Suppressor macrophage treated with lipopolysaccharide for 1 hour (primary cell): ENCODE measurements at places on chromosomes 16 and 17.
A peak's percentile ranks its signal among the peaks of the same experiment; 100 is the strongest.

- DNase-seq = no peak
Measured at GRCh38 chr17:66549731-66550207, 247.4 kb downstream of the PRKCA start.

GRCh38 chr17:42317266-42317845 is 29.1 kb downstream of the STAT5A start:
- DNase-seq = no peak

- no peak for DNase-seq
Measured at GRCh38 chr17:79562192-79562930, 48.5 kb downstream of the RBFOX3 start.

- DNase-seq = no peak
Measured at GRCh38 chr16:1596516-1596915, 15.4 kb downstream of the IFT140 start.

DNA sequence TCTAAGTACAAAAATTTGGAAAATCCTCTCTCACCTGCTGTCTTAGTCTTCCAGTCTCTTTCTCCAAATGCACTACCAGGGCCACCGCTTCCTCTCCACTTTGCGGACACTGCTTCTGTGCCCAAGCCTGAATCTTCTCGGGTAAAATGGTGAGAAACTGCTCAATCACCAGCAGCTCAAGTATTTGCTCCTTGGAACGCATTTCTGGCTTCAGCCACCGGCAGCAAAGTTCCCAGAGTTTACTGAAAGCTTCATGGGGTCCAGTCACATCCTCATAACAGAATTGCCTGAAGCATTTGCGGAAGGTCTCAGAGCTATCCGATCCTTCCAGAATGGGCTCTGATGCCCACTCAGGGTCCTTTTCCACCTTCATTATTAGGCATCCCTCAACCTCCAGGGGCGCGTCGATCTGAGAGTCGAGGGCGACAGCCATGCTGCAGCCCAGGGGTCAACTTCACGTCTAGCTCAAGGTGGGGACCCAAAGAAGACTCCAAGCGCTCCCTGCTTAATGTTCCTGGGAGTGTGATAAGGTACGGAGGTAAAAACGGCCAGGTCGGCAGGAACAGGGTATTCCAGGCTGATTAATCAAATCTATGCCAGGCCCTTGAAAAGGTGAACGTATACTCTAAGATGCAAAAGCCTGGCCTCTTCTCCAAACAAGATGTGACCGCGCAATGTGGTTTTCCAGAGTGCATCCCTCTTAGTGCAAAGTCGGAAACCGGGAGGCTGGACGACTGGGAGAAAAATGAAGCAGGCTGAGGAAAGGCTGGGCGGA is 763 bp downstream of the ZKSCAN2 start:
- DNase-seq = peak; percentile 18

DNA sequence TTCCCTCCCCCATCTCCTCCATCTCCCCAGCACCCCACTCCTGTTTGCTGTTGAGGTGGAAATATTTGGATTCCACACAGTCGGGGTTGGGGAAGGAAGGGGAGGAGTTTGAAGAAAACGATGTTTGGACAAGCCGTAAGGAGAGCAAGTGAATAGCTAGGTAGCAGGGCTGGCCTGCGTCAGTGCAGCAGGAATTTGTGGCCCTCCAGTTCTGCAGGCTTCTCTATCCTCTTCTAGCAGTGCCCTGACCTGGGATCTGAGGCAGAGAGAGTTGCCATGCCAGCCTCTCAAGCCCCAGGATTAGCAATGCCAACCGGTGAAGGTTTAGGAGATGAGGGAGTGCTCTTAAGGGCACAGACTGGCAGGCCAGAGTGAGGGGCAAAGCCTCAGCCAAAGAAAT is 12.5 kb downstream of the TLCD2 start:
- DNase-seq = no peak

DNA sequence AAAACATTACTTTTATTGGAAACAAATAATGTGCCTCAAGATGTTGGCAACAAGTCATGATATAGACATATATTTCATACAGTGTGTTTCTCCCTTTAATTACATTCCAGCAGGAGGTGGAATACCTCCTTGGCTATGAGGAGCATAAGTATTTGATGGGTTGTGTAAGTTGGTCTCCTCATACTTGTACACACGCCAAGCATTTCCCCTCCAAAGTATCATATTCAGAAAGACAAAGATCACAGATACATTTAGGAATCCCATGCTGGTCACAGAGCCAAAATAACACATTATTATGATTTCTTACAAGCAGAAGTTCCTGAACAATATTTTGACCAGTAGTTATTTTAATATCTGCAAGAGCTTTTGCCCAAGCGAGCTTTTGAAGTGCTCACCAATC is 57.8 kb downstream of the WSB1 start:
- no peak for DNase-seq

DNA sequence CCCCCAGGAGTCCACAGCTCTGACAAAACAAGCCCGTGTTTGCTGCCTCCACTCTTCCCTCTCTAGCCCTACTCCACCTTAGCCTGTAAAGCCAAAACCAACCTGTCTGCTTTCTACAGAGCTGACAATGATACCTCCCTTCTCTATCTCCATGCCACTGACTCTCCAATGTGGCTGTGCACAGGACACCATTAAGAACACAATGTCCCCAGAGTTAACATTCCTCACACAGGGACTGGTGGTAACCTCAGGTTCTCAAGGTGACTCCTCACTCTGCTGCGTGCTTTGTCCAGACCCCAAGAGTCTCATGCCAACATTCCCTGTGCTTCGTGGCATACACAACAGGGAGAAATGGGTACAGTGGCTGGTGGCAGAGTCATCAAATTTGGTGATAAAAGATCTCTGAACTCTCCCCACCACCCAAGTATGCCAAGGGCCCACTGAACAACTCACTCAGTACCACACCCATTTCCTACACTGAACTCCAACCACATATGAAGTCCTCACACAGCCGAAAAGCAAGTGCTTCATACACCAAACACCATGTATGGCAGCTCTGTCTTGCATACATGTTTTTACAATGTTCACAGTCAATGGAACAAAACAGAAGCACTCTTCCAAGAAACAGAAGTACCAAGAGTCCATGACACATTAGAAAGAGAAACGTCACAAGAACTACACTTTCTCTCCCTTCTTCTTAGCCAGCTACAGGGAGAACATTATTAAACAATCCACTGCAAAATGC is 21.1 kb downstream of the CSNK2A2 start:
- no peak for DNase-seq

DNA sequence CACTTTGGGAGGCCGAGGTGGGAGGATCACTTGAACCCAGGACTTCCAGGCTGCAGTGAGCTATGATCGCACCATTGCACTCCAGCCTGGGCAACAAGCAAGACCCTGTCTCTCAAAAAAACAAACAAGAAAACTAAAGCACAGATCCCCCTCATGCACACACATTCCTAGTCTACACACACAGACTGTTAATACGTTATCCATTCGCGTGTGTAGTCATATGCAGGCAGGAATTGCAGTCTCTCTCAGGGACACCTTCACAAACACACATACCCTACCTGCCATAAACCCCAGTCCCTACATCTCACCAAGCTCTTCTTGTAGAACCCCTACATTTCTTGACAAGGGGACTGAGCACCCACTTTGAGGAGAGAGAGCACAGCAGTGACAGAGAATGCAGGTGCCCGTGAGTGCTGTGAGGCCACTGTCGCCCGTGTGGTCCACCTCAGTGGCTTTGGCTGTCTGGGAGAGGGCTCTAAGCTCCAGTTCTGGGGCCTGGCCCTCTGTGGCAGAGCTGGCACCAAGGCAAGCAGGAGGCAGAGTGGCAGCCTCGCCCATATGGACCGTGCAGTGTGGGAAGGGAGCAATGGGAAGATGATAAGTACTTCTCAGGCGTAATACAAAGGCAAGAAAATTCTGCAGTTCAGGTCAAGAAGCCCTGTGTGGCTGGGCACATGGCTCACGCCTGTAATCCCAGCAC is 59.0 kb upstream of the RPH3AL start:
- no peak for DNase-seq

DNA sequence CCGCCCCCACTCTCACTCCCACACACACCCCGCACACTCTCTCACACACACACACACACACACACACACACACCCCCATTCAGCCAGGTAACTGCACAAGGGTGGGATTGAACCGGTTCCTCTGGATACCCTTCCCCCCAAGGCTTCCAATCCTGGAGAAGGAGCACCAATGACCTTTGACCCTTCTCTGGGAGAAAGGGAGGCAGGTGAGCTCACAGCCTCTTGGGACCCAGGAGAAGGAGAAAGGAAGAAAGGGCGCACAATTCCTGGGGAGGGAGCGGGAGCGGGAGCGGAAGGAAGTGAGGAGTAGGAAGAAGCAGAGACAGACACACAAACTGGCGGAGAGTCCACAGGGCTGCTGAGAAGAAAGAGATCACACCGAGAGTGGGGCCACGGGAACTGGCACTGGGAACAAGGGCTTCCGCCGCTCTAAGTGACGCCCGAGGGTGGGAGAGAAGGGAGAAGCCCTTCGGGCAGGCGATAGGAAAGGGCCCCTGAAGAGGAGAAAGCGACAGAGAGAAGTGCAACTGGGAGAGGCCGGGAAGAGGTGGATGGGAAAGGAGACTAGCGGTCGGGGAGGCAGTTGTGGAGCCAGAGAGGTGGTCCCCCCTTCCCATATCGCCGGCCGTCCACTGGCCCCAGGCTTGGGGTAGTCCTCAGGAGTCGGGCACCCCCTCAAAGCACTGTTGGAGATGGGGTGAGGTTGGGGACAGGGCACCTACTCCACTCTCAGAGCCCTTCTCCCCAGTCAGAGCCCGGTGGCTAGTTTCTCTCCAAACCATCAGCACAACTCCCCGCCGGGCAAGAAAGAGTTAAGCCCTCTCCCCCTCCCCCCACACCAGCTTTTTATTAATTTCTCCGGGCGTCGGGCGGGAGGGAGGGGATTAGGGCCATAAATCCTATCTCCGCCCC is 1.3 kb downstream of the SAMD14 start:
- DNase-seq = peak; percentile 50

- no peak for DNase-seq
Measured at GRCh38 chr16:57592591-57593003, 35.8 kb upstream of the ADGRG1 start.

DNA sequence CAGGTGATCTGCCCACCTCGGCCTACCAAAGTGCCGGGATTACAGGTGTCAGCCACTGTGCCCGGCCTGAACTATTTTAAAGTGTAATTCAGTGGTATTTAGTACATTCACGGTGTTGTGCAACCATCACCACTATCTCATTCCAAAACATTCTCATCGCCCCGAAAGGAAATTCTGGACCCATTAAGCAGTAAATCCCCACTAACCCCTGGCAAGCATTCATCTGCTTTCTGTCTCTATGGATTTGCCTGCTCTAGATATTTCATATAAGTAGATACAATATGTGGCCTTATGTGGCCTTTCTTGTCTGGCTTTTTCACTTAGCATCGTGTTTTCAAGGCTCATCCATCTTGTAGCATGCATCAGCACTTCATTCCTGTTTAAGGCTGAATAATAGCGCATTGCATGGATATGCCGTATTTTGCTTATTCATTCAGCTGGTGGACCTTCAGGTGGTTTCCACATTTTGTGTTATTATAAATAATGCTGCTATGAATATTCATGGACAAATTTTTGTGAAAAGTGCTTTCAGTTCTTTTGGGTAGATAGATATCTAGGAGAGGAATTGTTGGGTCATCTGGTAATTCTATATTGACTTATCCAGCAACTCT is 8.4 kb upstream of the HERPUD1 start:
- no peak for DNase-seq

DNA sequence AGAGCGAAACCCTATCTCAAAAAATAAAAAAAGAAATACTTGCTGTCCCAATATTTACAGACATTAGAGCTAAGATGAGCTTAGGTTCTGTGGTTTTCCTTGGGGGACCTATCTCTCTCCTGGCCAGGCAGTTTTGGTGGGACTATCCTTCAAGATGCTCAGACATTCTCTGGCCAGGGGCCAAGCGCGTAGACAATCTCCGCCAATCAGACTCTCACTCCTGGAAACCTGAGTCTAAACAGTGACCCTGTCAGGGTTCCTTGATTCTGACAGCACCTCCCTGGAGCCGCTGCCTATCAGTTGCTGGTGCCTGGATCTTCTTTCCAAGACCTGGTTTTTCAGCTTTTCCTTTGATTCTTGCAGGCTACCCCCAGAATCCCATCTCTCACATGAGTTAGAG is 45.6 kb downstream of the EMP2 start:
- DNase-seq = no peak
